ENCODE measurements at places on chromosomes 4 and X. TPM values are rescaled to one million over a fixed set of nuclear protein-coding genes. Genes with fewer than 3 reads are reported as not detected.

RHOH gene
- not detected for total RNA-seq

KLF8 gene
- total RNA-seq: 2.1 TPM

MAGEC2 gene
- total RNA-seq: not detected

SLC7A11 gene
- 291 TPM for total RNA-seq

DCAF12L1 gene
- total RNA-seq: not detected

HSFX4 gene
- not detected for total RNA-seq

NPY5R gene
- not detected for total RNA-seq

STARD8 gene
- total RNA-seq: 0.07 TPM

LAS1L gene
- 29.0 TPM for total RNA-seq

TRIM2 gene
- 26.5 TPM for total RNA-seq

CAMK2D gene
- total RNA-seq: 61.4 TPM

PDE6B gene
- 1.0 TPM for total RNA-seq

FAM241A gene
- 4.1 TPM for total RNA-seq

PNMA6F gene
- total RNA-seq: not detected

LRAT gene
- total RNA-seq: 18.8 TPM

EGF gene
- 2.7 TPM for total RNA-seq

MAOA gene
- 68.0 TPM for total RNA-seq

RASL11B gene
- 2.6 TPM for total RNA-seq

GC gene
- total RNA-seq: not detected

SMPX gene
- not detected for total RNA-seq
